Immature natural killer cell (primary cell): ENCODE measurements at places on chromosomes 5 and 9.

DNA sequence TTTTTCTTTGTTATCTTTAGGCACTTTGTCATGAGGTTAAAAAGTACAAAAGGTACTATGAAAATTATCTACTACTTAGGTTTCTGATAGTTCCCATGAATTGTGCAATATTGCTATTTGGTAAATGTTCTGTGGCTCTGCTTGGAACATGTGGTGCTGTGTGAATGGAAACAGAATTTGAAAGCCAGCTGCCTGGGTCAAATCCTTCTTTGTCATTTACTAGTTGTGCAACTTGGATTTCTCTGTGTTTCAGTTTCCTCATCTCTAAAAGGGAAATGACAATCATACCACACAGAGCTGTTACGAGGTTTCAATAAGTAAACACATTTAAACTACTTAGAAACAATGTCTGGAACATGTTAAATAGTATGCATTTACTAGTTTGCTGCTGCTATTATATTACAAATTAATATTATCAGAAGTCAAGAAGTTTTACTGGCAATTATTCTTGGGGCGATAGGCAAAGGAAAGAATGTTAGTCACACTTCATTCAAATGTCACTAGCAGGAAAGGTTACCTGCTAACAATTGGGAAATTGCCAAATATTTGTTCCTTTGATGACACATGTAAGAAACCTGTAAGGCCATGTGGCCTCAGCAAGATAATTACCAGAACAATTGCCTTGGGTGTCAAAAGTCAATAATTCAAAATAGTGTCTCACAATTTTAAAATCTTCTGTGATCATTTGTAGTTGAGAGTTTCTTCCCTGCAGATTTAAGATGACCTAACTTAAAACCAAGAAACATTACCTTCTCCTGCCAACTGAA lies 184.8 kb downstream of the KIAA0825 start:
- no peak overlapping the region for H3K27ac ChIP-seq
- H3K4me3 ChIP-seq = no peak overlapping the region
- peaks cover 7% of the 10 kb centered on the region for H3K36me3 ChIP-seq
- H3K27me3 ChIP-seq = no peaks in the 10 kb centered on the region
- no peaks in the 10 kb centered on the region for H3K4me1 ChIP-seq
- no peak for DNase-seq

GRCh38 chr5:30183795-30184194 lies 1009.7 kb upstream of the CDH6 start:
- DNase-seq = no peak
- H3K27me3 ChIP-seq = no peaks in the 10 kb centered on the region
- no peak overlapping the region for H3K27ac ChIP-seq
- no peaks in the 10 kb centered on the region for H3K4me1 ChIP-seq

DNA sequence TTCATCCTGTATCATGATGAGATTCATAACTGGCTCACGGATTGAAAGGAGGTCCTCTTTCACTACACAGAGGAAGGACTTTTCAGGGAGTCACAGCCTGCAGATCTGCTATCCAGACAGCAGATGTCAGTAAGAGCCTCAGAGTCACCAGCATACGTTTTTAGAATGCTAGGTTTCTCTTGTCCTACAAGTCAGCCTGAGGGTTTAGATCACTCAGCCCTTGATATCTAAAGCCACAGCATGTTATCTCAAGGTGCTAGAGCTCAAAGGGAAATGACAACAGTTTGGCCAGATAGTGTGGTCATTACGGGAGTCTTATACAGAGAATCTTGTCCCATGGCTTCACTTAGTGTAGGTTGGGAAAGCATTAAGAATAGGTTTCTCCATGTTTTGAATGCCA lies 30.9 kb upstream of the SLC46A2 start:
- no peak for DNase-seq
- H3K36me3 ChIP-seq = no peaks in the 10 kb centered on the region
- no peak overlapping the region for H3K27ac ChIP-seq
- H3K4me3 ChIP-seq = no peak overlapping the region

- H3K27ac ChIP-seq = no peak overlapping the region
- no peak for DNase-seq
- H3K27me3 ChIP-seq = peaks cover 3% of the 10 kb centered on the region
- H3K4me1 ChIP-seq = no peaks in the 10 kb centered on the region
- H3K36me3 ChIP-seq = no peaks in the 10 kb centered on the region
These were observed 69.4 kb upstream of the COL5A1 start for GRCh38 chr9:134571946-134572917.
